Stimulated activated CD4-positive, alpha-beta T cell treated with anti-CD3 and anti-CD28 coated beads, Interleukin-12 subunit alpha, Interleukin-12 subunit beta, amount 100 ng/mL, for 48 hours (primary cell): ENCODE measurements at places on chromosomes 5 and 9.

DNA sequence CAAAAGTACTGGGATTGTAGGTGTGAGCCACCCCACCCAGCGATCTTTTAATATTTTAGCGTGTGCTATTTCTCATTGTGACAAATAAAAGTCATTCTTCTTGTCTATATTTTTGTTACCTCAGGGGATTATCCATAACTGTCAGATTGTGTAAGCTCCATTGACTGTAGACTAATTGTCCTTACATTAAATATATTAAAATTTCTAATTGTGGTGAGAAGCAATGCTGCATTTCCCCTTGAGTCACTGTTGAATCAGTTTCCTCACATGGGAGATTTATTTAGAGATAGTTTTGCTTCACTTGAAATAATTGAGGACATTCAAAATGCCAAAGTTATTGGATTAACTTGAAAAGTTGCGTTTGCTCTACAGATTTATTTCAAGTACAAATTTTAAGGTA is 782.4 kb upstream of the WWC1 start:
- DNase-seq, result no peak

DNA sequence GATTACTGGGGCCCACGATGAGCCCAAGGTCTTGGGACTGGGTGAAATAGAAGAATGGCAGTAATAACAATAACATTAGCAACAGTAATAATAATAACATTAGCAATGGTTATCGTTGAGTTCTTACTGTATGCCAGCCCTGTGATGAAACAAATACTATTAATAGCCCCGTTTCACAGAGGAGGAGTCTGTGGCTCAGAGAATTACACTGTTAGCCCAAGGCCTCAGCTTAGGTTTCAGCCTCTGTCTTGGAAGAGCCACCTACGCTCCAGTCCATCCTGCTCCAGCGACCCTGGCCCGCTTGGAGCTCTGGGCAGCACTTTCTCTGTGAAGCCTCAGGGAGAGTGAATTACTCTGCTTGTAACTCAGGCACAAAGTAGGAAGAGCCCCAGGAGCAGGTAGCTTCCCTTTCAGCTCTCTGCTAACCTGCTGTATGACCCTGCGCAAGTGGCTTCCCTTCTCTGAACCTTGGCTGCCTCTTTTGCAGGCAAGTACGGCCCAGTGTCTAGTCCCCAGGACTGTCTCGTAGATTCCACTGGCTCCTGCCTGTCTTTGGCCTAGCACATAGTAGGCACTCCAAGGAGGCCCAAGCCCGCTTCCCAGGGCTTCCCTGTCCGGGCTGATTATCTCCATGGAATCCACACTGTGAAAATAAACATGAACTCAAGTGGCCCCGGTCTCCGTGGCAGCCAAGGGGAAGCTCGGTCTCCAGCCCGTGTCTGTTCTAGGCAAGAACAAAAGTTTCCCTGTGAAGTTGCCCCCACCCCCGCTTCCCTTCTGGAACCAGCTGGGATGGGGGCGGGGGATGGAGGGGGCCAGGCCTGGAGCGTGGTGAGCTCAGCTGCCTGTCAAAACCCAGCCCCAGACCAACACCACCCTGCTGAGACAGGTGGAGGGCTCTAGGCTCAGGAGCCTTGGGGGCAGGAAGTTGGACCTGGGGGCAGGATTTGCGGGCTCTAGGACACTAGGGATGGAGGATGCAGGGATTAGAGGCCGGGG is 26.2 kb upstream of the LMX1B start:
- no peak for DNase-seq

DNA sequence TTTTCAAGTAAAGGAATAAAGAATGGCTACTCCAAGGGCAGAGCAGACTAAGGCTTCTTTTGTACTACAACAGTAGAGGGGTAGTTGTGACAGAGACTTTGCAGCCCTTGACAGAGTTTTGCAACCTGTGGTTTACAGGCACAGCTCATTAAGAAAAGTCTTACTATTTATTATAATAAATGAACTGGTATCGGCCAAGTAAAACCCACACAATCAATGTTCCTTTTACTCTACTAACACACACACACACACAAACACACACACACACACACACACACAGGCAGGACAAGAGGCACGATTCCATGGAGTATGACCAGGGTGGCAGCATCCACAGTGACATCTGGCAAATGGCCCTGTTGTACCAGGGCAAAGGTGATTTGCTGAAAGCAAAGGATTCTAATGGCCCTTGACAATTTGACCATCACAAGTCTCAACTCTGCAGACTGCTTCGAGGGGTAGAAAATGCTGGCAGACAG is 59.1 kb upstream of the GOLPH3 start:
- DNase-seq, result no peak

- peak; percentile 43 for DNase-seq
Measured at GRCh38 chr9:20623021-20623747, 885 bp upstream of the MLLT3 start.

DNA sequence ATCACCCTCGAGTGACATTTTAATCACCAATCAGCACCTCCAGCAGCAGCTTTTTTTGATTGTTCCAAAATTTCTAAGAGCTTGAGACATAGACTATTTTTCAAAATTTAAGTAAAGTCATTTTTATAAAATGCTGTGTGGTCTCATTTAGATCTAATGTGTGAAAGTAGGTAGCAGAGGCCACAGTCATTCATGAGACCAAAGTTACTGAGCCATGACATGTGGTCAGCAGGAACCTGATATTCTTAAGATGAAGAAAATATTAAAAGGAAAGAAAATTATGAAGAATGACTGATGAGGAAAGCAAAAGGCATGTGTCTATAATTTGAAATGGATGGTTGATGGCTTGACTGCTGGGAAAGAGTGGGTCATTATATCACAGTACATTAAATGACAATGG is 7.2 kb downstream of the FREM1 start:
- no peak for DNase-seq

DNA sequence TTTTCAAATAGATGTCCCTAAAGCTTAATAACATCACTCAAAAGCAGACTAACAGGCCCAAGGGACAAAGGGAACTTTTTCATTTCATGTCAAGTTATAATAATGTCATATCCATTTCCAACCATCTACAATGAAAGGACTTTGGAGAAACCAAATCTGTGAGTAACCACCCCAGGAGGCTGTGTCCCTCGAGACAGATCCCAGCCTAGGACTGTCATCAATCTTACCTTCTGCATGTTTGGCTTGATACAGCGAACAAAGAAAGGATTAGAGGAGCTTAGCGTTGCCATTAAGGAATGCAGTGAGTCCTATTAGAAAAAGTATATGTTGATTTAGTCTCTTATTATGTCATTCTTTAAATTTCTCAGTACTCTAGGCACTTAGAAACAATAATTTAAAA is 137.8 kb upstream of the RETREG1 start:
- DNase-seq, result no peak

DNA sequence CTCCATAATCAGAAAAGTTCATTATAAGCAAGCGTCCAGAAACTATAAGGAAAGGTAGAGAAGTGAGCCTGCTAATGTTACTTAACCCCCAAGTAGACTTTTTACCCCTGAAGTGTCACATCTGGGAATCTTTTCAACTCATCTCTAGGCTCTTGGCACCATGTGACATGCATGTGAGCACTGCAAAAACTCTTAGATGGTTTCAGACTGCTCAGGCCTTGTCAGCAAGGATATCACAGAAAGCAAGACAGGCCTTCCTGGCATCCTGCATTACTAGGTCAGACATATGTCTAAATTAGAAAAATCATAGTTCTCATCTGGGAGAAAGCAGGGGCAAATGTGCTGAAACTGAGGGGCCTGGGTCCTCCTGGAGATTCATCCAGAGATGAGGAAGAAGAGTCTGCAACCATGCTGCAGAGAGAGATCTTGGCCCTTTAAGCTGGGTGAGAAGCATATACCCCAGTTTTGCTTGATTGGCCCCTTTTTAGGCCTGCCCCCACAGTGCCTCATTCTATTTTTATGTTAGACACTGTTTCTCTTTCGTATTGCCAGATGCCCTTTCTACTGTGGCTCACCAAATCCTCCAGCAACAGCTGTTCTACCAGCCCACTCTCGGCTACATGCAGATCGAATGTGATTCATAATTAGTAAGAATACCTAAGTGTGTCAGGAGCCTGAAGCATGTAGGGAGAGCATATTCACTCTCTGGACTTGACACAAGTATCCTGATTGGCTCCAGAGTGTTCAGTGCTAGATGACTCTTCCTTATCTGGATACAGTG is 19.0 kb downstream of the TMEM8B start:
- DNase-seq, result no peak

GRCh38 chr5:135130261-135131215 is 96.5 kb upstream of the PITX1 start:
- DNase-seq, result no peak

- no peak for DNase-seq
Measured at GRCh38 chr5:96280946-96281393, 152.1 kb downstream of the PCSK1 start.

DNA sequence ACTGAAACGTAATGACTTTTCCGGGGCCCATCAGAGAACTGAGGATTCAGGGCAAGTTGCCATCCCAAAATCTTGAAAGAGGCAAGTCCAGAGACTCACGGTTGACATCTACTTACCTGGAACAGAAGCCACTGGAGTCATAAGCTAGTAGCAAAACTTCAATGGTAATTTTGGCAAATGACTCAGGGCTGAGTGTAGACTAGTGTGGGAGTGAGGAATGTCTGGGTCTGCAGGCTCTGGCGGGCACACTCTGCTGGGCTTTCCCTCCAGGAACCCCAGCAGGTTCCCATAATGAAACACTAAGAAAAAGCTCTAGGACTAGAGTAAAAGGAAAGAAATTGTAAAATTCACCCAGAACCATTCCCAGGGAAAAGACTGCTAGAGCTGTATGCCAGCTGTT is 122.9 kb upstream of the NFIL3 start:
- no peak for DNase-seq

DNA sequence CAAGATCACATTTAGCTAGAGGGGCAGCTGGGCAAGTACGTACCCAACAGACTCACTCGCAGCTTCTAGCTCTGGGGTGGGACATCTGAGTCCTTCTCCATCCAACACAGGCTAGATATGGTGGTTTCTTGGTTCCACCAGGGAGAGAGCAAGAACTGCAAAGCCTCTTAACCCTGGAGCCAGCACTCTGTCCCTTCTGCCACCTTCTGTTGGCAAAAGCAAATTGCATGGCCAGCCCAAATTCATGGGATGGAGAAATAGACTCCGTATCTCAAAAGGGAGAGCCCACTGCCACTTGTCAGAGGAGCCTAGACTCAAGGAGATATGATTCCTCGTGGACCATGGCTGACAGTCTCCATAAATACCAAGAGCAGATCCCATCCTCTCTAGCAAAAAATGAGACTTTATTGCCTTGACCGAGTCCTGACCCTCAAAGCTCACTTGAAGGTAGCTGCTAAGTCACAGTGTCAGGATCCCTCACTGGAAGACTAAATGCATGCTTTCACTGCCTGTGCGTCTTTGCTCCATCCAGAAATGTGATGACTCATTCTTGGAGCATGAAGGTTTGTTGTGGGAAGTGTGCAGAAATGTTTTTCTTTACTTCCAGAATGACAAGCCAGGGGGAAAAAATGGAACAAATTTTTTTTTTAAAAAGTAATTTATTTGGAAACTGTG is 28.8 kb upstream of the ROR2 start:
- DNase-seq, result no peak

- no peak for DNase-seq
Measured at GRCh38 chr5:120160124-120160895, 303.8 kb upstream of the PRR16 start.

DNA sequence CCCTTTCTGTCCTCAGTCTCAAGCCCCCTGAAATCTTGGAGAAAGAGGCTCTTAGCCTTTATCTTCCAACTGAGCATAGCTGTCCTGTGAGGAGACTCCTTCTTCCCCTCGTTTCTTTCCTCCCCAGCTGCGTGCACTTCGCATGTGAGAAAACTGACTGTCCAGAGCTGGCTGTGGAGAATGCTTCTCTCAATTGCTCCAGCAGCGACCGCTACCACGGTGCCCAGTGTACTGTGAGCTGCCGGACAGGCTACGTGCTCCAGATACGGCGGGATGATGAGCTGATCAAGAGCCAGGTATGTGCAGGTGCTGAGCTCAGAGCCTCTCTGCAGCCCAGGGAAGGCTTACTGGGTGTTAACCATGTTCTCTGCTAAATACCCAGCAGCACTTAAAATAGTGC is 190.8 kb downstream of the PAPPA start:
- DNase-seq, result no peak
